ENCODE measurements at places on chromosomes 5 and 9.

- no peak for DNase-seq
Observed at GRCh38 chr5:4730279-4730678, 409.9 kb upstream of the ADAMTS16 start.

GRCh38 chr5:108503986-108504385 is 122.1 kb upstream of the FBXL17 start:
- no peak for DNase-seq

DNA sequence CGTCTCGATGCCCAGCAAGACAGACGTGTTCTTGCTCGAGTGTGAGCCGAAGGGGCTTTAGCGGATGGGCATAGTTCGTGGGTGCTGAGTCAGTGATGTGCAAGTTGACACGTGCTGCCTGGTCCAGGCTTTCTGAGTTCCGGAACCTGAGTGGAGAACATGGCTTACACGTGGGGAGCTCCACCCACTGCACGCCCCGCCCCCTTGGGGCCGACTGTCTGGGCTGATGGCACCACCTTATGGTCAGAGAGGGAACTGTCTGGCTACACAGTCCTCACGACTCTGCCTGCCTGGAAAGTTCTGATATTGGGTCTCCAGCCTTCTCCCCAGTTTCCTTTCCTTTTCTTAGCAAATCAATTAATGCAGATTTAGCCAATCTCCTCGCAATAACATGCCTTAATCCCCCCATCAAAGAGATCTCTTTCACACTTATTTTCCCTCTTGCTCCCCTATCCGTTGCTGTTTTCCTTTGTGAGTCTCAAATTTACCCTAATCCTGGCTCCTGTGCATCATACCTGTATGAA is 3.8 kb upstream of the STC2 start:
- DNase-seq, result peak; percentile 85

- DNase-seq, result peak; percentile 67
Observed at GRCh38 chr5:150603052-150603451, 37.4 kb upstream of the SYNPO start.

DNA sequence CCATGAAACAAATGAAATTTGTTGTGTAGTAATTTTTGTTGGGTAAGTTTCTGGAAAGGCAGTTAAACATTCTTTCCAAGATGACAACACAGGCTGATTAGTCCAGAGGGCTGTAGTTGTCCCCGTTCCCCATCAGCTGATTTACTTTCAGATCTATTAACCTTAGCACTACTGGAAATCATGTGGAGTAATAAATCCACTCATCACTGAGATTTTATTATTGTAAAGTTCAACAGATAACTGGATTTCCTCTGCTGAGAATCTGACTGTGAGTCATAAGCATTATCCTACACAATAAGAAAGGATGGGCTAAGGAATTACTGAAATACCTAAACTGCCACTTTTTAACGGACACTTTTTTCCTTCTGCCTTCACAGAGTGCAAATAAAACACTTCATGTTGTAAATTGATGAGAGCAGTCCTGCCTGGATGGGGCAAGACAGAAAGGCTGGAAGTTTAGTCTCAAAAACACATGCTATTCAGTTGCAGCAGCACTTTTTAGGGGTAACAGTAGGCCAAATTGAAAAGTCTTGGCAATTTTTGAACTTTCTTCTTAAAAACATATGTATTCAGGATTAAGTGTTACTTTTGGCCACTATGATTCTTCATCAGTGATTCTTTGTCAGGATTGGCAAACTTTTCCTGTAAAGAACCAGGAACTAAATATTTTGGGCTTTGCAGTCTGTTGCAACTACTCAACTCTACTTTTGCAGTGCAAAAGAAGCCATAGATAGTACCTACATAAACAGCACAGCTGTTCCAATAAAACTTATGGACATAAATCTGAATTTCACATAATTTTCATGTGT is 7.0 kb downstream of the STOM start:
- no peak for DNase-seq

DNA sequence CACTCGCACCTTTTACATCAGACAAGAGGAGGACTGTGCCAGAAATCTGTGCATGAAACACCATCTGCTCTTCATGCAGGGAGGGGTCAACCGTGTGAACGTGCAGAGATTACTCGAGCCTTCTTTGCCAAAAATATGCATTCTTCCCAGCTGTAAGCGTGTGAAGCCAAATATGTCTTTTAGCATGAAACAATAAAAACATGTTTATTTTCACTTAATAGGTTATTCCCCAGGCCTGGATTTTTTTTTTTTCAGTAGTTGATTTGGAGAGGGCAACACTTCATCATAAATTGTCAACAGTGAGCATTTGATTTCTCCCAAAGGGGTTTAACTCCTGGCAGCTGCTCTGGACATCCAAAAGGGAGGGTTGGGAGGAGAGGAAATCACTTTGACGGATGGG is 23.8 kb downstream of the PLAC8L1 start:
- DNase-seq, result no peak

DNA sequence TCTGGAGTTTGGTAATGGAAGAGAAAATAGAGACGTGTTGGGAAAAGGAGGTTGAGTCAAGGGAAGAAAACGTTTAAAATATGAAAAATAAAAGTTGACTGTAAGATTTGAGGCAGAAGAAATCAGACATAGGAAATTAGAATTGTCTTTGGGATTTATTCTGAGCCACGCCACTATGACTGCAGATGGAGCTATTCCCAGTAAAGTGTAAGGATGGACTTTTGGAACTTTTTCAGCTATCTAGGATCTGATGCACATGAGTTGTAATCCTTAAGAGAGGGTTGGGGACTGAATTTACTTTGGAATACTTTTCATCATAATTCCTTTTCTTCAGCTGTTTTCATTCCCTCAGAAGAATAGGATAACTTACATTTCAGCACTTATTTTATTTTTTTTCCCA is 336.7 kb downstream of the FAM170A start:
- DNase-seq, result no peak

- DNase-seq, result no peak
Observed at GRCh38 chr5:14211818-14212803, 69.0 kb downstream of the TRIO start.

GRCh38 chr9:73091909-73092308 is 59.8 kb upstream of the ANXA1 start:
- no peak for DNase-seq

DNA sequence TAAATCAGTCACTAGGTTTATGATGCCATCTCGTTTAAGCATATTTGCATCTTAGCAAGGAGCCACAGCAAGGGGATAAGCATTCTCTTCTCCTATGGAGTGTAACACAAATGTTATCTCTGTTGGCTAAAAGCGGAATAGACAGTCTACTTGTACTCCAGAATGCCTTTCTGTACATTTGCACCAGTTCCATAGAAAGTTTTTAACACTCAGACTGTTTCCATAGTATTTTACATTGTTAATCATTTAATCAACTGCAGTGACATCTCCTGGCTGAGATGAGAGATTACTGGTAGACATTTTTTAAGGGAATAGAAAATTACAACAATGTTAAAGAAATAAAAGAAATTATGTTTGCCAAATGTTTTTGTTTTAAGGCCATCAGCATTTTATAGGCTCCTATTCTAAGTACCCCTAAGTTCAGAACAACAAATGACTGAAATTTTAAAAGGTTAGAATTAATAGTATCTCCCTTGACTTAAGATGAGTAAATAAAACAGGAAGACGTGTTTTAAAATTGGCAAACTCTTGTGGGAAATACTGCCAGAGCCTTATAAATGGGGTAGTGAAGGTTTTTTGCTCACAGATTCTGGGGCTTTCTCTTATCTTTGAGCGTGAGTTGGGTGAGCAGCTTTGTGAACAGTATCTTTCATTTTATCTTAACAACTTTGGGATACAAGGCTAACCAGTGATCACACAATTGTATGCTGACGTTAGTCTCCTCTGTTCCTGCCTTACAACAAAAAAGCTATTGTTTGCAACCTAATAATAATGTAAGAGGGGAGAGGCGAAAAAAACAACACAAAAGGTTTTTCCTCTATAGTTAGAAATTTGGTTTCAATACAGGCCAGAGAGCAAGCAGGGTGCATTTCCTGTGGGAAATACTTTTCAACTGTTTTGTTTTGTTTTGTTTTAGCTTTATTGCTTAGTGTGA is 294.3 kb downstream of the FBXL7 start:
- no peak for DNase-seq

DNA sequence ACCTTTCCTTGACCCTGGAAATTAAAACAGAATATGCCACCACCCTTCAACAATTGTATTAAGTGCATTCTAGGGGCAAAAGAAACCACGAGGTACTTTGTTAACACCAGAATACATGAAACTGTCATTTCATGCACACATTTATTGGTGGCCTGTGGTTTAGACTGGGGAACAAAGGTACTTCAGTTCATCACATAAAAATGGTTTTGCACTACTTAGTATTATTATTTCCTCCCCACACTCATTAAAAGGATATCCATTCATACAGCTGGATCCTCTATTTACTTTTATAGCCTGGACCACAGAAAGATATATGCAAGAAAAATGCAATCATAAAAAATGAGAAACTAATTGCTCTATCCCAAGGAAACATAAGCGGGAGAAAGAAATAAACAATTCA is 230.9 kb downstream of the EFNA5 start:
- DNase-seq, result no peak

GRCh38 chr9:89706731-89707191 is 101.9 kb downstream of the GADD45G start:
- no peak for DNase-seq

- no peak for DNase-seq
Observed at GRCh38 chr9:81499021-81499454, 190.3 kb downstream of the TLE1 start.

DNA sequence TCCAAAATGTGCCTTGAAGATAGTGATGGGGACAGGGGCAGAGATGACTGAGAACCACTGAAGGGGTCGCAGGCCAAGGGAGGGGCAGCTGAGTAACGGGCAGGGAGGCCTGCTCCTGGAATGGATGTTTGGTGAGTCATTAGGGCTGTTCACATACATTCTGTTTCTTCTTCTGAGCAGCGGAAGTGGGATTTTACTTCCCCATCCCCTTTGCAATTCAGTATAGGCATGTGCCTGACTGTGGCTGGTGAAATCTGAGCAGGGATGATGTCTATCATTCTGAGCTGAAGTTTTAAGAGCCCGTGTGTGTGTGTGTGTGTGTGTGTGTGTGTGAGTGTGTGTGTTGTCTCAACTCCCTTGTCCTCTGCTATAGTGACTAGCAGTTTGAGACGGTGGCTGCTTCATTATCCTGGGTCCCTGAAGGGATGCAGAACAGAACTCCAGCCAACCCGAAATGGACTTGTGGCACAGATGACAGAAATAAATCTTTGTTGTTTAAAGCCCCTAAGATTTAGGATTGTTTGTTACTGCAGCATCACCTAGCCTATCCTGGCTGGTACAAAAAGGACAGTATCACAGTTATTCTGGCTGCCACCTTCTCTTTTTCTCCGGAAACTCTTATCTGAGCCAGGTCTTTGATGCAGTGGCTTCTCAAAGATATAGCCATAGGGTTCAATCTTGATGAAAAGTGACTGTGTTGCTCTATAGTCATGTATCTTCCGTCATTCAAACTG is 29.2 kb upstream of the TGFBI start:
- DNase-seq, result no peak

DNA sequence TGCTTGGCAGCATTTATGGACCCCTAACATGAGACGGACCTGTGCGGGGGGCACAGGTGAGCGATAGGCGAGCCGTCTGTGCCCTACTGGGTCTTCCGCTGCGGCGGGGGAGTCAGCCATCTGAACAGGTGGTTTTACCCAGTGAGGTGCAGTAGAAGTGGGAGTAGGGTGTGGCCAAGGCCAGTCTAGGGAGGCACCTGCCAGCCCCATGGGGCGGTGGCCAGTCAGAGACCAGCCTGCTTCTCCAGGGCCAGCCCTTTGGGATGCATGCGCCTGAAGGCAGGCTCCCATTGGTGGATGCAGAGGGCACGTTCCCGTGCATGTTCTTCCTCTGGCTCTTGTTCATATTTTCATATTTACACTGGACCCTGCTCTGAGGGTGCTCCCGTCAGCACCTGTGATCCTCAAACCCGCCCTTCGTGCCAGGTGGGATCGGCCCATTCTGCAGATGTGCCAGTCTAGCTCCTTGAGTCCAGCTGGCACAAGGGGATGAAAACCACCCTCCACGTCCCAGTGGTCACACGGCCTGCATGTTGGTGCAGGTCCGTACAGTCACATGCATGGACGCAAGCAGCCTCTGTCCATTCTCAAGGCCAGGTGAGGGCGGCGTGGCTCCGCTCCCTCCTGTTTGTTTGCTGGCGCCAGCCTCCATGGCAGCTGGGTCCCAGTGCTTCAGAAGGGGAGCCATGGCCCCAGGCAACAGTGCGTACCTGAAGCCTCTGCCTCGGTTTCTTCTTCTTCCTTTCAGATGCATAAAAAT is 9.0 kb downstream of the COL5A1 start:
- no peak for DNase-seq

DNA sequence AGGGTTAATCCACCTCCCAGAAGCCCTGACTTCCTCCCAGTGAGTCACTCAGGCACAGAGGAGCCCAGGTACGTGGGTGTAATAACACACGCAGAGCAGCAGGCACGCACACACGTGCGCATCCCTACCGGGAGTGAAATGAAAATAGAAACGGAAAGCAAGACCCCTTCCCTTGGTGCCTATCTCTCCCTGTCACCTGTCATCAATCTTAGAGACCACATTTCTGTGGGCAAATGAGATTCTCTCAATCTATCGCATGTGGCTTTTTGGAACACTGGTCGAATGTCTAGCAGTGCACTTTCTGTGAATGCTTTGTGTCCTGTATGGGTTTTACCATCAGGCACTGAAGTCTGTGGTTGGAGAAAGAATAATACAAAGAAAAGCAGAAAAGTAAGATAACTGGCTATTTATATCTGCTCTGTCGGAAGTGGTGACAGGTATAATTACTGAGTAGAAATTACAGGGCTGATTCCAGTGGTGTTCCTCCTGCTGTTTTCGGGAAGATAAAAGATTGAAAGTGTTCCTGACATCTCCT is 137.7 kb upstream of the GRIA1 start:
- no peak for DNase-seq

DNA sequence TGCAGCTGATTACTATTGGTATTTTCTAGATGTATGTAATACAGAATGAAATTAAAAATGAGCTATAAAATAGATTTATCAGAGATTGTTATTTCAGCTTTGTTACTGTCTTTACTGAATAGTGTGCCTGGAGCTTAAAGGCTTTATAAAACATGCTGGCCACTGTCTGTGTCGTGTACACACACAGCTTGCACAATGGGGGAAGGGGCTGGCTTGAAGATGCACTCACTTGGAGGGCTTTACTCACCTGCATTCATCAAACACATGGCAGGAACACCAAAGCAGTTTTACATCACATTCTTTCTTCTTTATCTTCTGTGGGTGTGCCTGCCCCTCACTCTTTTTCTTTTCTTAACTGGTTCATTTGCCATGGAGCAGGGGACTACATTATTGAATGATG is 60.9 kb downstream of the TLE4 start:
- DNase-seq, result no peak
